ENCODE measurements at places on chromosomes 6 and 20.

- no peak overlapping the region for H3K4me3 ChIP-seq
- H3K36me3 ChIP-seq: no peaks in the 10 kb centered on the region
- no peak overlapping the region for H3K27ac ChIP-seq
- H3K4me1 ChIP-seq: no peaks in the 10 kb centered on the region
- DNase-seq: peak; percentile 75
- H3K27me3 ChIP-seq: no peaks in the 10 kb centered on the region
Measured at GRCh38 chr20:14445310-14445709, 107.9 kb upstream of the FLRT3 start.

DNA sequence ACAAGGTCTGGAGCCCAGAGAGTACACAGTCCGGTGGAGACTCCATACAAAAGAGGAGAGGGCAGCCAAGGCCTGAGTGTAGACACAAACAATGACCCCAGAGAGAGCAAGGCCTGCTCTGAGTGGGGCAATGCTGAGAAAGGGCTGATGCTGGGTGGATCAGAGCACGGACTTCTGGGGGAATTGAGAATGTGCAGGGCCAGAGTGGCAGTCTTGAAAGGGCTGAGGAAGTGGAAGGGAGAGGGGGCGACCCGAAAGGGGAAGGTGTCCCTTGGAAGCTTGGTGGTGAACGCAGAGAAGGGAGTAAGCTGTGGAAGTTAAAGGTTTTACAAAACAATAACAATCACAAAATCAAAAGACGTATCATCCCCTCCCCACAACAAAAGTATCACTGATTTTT lies 12.0 kb upstream of the GRM4 start:
- H3K4me3 ChIP-seq: no peak overlapping the region
- peaks cover 59% of the 10 kb centered on the region for H3K27me3 ChIP-seq
- H3K27ac ChIP-seq: no peak overlapping the region
- peaks cover 11% of the 10 kb centered on the region for H3K4me1 ChIP-seq
- H3K36me3 ChIP-seq: no peaks in the 10 kb centered on the region
- DNase-seq: no peak

DNA sequence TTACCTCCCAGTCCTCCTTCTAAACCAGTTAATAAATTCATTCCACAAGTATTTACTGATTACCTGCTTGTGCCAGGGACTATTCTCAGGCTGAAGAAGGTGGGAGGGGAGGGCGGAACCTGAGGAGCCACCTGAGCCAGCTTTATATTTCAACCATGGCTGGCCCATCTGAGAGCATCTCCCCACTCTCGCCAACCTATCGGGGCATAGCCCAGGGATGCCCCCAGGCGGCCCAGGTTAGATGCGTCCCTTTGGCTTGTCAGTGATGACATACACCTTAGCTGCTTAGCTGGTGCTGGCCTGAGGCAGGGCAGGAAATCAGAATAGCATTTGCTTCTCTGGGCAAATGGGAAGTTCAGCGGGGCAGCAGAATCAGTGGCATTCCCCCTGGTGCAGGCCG lies 4.9 kb upstream of the AAR2 start:
- no peaks in the 10 kb centered on the region for H3K27me3 ChIP-seq
- no peak for DNase-seq
- peaks cover 3% of the 10 kb centered on the region for H3K4me1 ChIP-seq
- no peak overlapping the region for H3K27ac ChIP-seq
- H3K36me3 ChIP-seq: peaks cover 5% of the 10 kb centered on the region
- no peak overlapping the region for H3K4me3 ChIP-seq

DNA sequence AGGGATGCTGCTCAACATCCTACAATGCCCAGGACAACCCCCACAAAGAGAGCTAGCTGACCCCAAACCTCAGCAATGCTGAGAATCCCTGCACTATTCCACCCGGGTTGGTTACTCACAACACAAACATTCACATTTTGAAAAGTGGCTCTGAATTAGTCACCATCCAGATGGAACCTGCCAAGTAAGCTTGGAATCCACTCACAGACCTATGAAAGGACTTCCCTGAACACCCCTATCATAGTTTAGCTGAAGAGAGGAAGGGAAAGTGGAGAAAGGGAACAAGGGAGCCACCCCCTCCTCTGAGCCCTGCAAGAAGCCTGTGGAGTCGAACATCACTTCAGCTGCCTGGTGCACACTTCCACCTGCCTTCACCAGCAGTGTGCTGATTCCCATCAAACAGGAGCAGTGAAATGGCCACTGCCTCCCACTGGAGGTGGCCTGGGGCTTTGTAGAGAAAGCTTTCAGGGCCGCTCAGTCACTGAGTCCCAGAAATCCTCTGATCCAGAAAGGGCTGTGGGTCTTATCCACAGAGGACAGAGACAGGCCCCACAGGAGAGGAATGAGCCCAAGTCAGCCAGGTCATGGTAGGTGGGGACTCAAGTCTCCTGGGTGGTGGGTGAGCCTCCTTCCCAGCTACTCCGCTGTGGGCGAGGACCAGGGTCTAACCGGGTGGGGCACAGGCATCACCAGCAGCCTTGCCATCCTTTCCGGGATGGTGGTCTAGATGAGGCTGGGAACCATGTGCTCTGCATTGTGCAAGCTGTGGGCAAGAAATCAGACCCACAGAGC lies 203.7 kb downstream of the SYNDIG1 start:
- DNase-seq: peak; percentile 91
- peaks cover 28% of the 10 kb centered on the region for H3K4me1 ChIP-seq
- no peaks in the 10 kb centered on the region for H3K36me3 ChIP-seq
